Left ventricle myocardium inferior (tissue), 1 donor: ENCODE measurements at places on chromosomes 2 and 18.

DNA sequence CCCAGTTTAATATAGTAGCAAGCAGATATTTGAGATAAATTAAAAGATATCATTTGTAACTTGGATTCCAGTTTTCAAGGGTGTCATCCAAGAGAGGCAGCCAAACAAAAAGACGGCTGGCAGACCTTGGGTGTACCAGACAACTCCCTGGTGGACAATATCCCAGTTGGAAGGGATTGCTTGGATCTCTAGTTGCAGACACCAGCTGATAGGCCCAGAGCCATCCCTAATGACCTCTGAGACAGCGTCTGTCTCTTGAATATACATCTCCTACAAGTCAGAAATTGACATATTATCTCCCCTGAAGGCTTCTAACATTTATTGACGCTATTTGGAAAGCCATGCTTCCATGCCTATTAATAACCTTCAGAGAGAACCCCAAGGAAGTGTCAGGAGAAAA is 67.7 kb downstream of the ACVR1 start:
- peak overlapping the region; percentile 43 for H3K27ac ChIP-seq
- H3K36me3 ChIP-seq, result no peaks in the 10 kb centered on the region
- H3K4me3 ChIP-seq, result no peak overlapping the region

DNA sequence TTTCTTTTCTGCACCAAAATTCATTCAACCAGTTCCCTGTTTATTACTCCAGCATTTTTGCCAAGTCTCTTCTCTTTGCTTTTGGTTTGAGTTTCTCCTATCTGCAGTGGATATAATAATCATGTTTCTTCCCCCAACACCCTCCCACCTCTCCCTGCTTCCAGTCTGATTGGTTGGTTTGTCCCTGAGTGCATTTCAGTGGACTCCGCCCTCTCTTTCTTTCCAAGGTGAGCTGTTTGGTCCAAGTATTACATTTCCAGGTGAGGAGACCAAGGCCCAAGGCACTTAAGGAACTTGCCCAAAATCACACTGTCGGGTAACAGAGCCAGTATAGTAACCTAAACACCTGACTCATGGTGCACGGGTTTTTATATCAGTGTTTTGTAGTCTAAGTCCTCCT is 17.7 kb downstream of the MRO start:
- no peaks in the 10 kb centered on the region for H3K36me3 ChIP-seq
- H3K4me1 ChIP-seq, result no peaks in the 10 kb centered on the region
- no peak for DNase-seq
- H3K27me3 ChIP-seq, result no peaks in the 10 kb centered on the region

DNA sequence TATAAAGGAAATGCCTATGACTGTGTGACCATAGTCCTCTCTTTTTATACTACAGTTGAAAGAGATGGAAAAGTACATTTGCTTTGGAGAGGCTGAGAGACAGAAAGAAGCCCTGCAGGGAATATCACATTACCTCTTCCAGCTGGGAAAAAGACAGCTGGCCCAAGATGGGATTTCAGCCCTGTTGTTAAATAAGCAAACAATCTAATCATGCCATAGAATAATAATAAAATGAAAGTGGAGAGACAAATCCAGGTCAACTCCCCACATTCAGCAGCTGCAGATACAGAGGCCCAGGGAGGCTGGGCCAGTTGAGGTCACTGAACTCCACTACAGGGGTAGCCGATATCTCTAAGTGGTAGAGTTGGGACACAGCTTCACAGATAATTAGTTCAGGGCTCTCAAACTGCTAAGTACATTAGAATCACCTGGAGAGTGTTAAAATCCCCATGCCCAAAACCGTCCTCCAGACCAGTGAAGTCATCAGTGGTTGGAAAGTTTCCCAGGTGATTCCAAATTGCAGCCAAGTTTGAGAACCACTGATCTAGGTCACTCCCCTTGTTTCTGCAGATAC is 81.9 kb downstream of the MOGAT1 start:
- no peaks in the 10 kb centered on the region for H3K27me3 ChIP-seq
- DNase-seq, result peak; percentile 41
- H3K27ac ChIP-seq, result peak overlapping the region; percentile 69
- peak overlapping the region; percentile 6 for H3K4me3 ChIP-seq

- H3K27ac ChIP-seq, result peak overlapping the region; percentile 94
- H3K4me3 ChIP-seq, result peak overlapping the region; percentile 88
- H3K36me3 ChIP-seq, result peaks cover 3% of the 10 kb centered on the region
These were observed 1.1 kb downstream of the TTL start for GRCh38 chr2:112483042-112483473.

GRCh38 chr2:96928277-96928781 is 58.1 kb downstream of the FAM178B start:
- peak overlapping the region; percentile 53 for H3K4me3 ChIP-seq
- H3K27ac ChIP-seq, result peak overlapping the region; percentile 27
- H3K4me1 ChIP-seq, result peaks cover 17% of the 10 kb centered on the region
- H3K27me3 ChIP-seq, result no peaks in the 10 kb centered on the region
- no peak for DNase-seq
- H3K36me3 ChIP-seq, result no peaks in the 10 kb centered on the region

DNA sequence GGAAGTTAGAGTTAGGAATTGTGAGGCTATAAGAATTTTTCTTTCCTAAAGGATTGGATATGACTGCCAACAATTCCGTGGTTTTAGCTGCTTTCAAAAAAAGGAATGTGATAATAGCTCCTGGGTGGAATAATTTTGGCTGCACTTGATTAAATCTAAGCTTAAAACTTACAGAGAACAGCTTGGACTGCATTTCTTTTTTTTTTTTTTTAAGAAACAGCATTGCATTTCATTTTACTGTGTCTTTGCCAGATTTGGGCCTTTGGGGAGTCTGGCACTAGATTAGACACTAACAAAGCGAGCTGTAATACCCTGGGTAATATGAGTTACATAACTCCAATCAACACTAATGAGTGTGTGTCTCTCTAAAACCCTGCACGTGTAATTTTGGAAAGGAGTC is 37.8 kb upstream of the ZNF397 start:
- no peak for DNase-seq
- H3K36me3 ChIP-seq, result no peaks in the 10 kb centered on the region
- peaks cover 5% of the 10 kb centered on the region for H3K4me1 ChIP-seq
- H3K27ac ChIP-seq, result no peak overlapping the region

- no peak for DNase-seq
- no peak overlapping the region for H3K27ac ChIP-seq
- no peaks in the 10 kb centered on the region for H3K36me3 ChIP-seq
- H3K4me1 ChIP-seq, result no peaks in the 10 kb centered on the region
- no peak overlapping the region for H3K4me3 ChIP-seq
These were observed 1257.2 kb upstream of the CHAC2 start for GRCh38 chr2:52510432-52510831.

- no peaks in the 10 kb centered on the region for H3K27me3 ChIP-seq
- H3K27ac ChIP-seq, result no peak overlapping the region
- H3K36me3 ChIP-seq, result no peaks in the 10 kb centered on the region
- no peak overlapping the region for H3K4me3 ChIP-seq
- DNase-seq, result no peak
These were observed 162.7 kb downstream of the EIPR1 start for GRCh38 chr2:3214806-3215404.

- H3K27ac ChIP-seq, result no peak overlapping the region
- H3K36me3 ChIP-seq, result no peaks in the 10 kb centered on the region
- H3K4me3 ChIP-seq, result no peak overlapping the region
- H3K27me3 ChIP-seq, result no peaks in the 10 kb centered on the region
- DNase-seq, result no peak
These were observed 247.5 kb upstream of the LRATD1 start for GRCh38 chr2:14385043-14385442.

- no peaks in the 10 kb centered on the region for H3K4me1 ChIP-seq
- H3K4me3 ChIP-seq, result no peak overlapping the region
- H3K27ac ChIP-seq, result no peak overlapping the region
- no peaks in the 10 kb centered on the region for H3K36me3 ChIP-seq
- DNase-seq, result no peak
These were observed 74.7 kb upstream of the SNTG2 start for GRCh38 chr2:875687-876615.
